Mucosa of gallbladder (tissue), 1 donor: ENCODE measurements at places on chromosomes 2 and 18. TPM values are rescaled to one million over a fixed set of nuclear protein-coding genes. Genes with fewer than 3 reads are reported as not detected.
A peak's percentile ranks its signal among the peaks of the same experiment; 100 is the strongest.

Gene TMEM163
- 36.1 TPM for total RNA-seq

Gene RTP5
- total RNA-seq = not detected

Gene GATA6
- 94.2 TPM for total RNA-seq

- no peak for DNase-seq
These were observed 17.0 kb downstream of the TNFAIP6 start for GRCh38 chr2:151374436-151374835.

Gene FBXO15
- total RNA-seq = 1.8 TPM

GRCh38 chr18:51182824-51183223, 14.7 kb downstream of the MEX3C start:
- DNase-seq = no peak

Gene CHST10
- total RNA-seq = 5.7 TPM

- no peak for DNase-seq
These were observed 5.0 kb upstream of the EVA1A start for GRCh38 chr2:75565472-75566462.

Gene PPP1R1C
- 8.8 TPM for total RNA-seq

Gene RTKN
- total RNA-seq = 86.4 TPM

DNA sequence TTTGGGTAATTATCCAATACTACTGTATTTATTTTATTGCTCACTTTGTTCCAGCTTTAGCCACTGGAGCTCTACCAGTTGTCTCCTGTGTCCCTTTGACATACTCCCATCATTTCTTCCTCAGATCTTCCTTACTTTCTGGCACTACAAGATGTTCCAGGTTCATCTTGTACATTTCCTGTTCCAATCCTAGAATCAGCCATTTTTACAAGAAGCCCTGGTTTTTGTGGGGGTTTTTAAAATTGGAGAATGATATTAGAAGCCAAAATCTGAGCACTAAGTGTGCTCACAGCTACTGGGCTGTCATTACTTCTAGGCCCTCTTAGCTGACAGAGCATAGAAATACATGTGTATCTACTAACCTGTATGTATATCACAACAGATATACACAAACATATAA, 164.3 kb downstream of the ZFP36L2 start:
- no peak for DNase-seq

GRCh38 chr2:167293943-167294775, 405.9 kb downstream of the XIRP2 start:
- DNase-seq = no peak

- no peak for DNase-seq
These were observed 886.3 kb downstream of the SLC4A3 start for GRCh38 chr2:220513573-220514288.

DNA sequence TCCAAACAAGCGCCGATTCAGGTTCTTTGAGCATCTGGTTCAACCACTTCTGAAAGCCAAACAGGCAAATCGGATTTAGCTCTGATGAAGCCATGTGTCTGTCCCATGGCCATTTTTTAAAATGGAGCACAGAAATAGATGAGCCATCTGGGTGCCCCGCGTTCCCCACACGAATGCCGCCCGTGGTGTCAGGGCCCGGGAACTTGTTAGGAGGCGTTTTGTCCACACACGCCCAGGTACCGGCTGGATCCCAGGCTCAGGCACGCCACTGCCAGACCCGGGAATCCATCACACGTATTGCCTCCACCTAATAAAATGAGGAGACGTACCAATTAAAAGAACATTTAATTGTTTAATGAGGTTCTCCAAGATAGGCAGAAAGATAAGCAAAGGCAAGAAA, 374.4 kb upstream of the SALL3 start:
- DNase-seq = no peak

DNA sequence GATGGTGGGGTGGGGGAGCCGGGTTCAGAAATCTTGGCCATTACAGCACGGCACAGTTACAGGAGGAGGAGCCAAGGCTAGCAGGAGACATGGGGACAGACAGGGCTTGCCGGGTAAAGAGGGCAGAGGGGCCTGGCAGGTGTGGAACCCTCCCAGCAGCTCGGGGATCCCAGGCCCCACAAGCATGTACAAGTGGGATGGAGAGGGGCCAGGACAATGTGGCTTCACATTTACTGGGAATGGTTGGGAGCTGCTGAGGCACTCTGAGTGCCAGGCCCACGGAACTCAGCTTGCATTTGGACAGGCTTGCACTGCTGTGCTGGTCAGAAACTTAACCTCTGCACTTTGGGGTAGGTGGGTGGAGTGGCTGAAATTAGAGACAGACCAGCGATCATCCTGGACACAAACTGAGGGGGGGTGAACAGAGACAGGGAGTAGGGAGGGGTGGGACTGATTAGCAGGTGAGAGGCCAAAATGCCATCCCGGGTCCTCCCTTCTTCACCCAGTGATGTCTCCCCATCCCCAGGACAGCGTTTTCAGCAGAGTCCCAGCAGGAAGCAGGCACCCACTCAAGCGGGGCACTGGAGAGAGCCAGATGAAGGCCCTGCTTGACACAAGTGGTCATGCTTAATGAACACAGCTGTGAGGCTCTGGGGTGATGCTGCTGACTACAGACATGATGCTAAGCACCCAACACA, 9.6 kb downstream of the PER2 start:
- no peak for DNase-seq

DNA sequence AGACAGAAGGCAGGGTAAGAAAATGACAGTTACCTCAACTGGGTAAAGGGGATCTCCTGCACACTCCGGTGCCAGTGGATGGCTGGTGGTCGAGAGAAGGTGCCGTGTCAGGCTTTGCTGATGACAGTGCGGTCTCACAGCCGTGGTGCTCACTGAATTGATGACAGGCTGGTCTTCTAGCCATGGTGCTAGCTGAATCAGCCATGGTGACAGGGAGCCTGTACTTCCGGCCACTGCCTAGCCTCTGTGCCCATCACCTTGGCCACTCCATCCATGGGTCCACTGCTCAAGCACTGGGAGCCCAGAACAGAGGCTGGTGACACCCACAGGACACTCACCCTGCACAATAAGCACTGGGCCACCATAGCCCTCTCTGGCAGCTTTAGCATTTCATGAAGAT, 315.9 kb downstream of the FBXO15 start:
- DNase-seq = no peak

Gene TUBA3E
- not detected for total RNA-seq

Gene DSC2
- total RNA-seq = 12.6 TPM

GRCh38 chr2:163719331-163719730, 16.5 kb downstream of the FIGN start:
- DNase-seq = no peak

GRCh38 chr2:85066874-85067351, 66.3 kb upstream of the TCF7L1 start:
- peak; percentile 65 for DNase-seq
